ENCODE measurements at places on chromosomes 4 and X.

- DNase-seq = no peak
Observed at GRCh38 chr4:15244354-15244753, 183.5 kb upstream of the C1QTNF7 start.

DNA sequence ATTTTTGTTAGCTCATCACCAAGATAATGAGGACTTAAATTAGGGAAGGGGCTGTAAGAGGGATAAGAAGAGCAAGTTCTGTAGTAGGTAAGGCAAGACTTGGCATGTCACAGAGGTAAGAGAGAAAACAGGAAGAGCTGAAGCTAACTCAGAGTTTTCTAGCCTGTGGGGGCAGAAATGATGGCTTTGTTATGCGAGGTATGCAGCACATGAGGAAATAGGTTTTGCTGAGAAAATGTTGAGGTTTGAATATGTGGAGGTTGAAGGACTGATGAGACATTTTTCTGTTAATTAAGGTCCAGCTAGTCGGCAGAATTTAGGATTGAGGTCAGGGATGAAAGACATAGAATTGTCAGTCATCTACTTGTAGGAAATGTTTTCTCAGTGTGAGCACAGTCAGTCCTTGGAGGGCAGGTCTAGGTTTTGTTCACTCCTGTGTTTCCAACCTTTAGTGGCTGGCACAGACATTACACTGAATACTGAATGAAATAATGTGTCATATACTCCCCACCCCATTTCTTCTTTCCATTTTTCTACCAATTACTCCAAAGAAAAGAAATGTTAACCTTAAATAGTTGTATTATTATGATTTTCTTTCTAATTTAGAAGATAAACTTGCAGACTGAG lies 154.0 kb upstream of the AADAT start:
- DNase-seq = no peak

GRCh38 chr4:2946812-2947600 lies 16.2 kb downstream of the NOP14 start:
- no peak for DNase-seq

DNA sequence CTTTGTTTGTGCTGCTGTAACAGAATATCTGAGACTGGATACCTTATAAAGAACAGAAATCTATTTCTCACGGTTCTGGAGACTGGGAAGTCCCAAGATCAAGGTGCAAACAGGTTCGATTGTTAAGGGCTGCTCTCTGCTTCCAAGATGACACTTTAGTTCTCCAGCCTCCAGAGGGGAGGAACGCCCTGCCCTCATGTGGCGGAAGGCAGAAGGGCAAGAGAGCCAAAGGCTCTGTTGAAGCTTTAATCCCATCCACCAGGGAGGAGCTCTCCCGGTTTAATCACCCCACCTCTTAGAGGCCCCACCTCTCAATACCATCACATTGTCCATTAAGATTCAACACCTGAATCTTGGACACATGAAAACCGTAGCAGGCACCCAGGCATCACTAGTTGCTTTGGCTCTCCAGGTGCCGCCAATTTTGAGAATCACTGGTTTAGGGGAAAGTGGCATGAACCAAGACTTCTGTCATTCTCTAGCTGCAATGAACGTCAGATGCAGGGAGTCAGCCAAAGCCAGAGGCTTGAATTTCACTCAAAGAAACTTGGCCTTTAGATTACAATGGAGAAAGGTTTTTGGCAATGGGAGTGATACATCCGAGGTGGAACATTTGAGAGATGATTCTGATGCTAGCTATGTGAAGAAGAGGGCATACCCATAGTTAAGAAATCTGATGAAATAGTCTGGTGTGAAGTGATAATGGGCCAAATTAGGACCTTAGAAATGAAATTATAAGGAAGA lies 15.7 kb downstream of the FHL1 start:
- peak; percentile 50 for DNase-seq

DNA sequence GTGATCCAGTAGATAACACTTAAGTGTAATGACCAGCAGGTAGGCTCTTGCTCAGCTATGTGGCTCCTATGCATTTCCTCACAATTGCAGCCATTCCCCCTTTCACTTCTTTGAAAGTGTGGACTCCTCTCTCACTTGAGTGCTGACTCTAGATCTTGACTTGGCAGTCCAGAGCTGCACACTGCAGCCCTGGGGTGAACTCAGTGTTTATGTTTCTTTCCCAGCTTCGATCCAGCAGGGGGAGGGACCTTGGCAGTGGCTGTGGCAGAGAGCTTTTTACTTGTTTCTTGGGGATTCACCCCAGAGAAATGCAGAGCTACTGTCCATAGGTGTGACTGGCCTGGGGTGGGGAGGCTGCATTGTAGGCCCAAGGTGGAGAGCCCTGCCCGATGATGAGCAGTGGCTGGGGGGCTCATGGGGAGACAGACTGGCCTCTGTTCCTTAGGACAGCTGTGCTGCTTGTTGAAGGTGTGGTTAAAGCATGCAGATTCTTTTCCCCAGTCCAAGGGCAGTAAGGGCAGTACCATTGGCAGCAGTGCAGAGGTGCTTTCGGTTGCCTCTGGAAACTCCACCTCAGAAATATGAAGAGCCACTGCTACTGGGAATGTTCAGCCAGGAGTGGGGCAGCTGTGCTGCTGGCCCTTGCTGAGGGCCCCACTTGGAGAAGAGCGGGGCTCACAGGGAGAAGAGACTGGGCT lies 134.7 kb downstream of the SH3BGRL start:
- no peak for DNase-seq

DNA sequence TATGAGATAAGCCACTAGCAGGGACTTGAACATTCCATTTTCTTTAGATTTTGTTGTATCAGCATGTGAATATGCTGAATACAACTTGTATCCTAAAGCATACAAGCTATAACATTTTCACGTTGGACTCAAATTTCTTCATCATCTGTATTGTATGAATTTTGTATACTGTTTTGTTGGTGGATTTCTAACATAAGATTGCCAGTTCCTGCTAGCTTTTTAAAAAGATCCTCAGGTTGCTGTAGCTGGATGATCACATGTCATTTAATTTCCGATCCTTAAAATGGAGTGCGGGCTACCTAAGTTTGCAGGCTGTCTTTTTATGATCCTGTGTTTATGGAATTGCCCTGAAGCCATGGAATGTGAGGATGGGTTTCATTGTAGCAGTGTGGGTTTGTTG lies 6.9 kb downstream of the PDLIM5 start:
- DNase-seq = no peak

GRCh38 chr4:159735281-159736207 lies 632.7 kb downstream of the RAPGEF2 start:
- DNase-seq = no peak

- DNase-seq = no peak
Observed at GRCh38 chr4:185019456-185020292, 1.4 kb downstream of the HELT start.

GRCh38 chrX:139049465-139049864 lies 337.9 kb upstream of the FGF13 start:
- no peak for DNase-seq

DNA sequence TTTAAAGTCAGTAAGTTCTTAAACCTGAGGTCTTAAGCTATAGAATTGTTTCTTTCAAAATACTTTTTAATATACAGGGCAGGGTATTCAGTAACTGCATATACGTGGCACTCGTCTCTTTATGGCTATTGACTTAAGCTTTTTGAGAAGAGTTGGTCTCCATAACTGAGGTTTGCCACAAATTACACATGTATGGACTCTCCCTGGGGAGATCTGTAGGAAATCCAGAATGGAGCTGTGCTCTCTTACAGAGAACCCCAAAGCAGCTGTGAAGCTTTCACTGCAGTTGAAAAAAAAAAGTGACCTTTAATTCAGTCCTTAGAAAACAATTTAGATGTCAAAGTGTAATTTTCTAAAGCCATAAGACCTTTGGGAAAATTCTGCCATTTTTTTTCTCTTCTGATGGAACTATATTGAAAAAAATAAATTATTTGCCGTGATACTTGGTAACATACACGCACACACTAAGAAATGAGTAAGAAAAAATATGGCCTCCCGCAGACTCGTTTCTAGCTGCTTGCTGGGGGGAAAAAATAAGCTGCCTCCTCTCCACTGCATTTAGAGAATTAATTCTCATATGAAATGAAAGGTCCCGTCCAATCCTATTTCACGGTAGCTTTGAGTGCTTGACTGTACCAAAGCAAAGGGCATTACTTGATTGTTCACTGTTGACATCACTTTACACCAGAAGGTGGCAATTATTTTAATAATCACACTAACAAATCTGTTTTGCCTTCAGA lies 159.4 kb upstream of the TENM3 start:
- no peak for DNase-seq

- no peak for DNase-seq
Observed at GRCh38 chr4:100430451-100430850, 87.4 kb downstream of the EMCN start.

GRCh38 chr4:6728320-6729029 lies 12.5 kb downstream of the BLOC1S4 start:
- no peak for DNase-seq
